ENCODE measurements at places on chromosomes 1 and 21.
A peak's percentile ranks its signal among the peaks of the same experiment; 100 is the strongest.

- DNase-seq: no peak
Measured at GRCh38 chr1:6143395-6143794, 36.7 kb downstream of the CHD5 start.

DNA sequence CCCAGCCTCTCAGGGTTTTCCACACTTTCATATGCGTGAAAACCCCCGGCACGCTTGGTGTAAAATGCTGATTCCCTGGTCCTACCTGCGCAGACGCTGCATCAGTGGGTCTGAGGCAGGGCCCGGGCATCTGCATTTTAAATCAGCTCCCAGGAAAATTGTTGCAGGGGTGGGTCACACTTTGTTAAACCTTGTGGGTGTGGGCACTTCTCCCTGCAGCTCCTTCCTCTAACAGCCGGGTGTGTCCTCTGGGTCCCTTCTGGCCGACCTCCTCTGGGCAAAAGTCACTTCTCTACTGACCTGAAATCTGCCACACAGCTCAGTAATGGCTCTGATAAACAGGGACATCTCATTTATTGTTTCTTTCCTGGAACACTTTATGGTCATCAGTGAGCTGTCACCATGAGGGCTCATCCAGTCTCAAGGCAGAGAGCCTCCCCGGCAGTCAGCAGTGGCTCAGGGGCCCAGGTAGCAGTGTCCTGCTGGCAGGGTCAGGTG is 52.8 kb upstream of the TMPRSS2 start:
- no peak for DNase-seq

DNA sequence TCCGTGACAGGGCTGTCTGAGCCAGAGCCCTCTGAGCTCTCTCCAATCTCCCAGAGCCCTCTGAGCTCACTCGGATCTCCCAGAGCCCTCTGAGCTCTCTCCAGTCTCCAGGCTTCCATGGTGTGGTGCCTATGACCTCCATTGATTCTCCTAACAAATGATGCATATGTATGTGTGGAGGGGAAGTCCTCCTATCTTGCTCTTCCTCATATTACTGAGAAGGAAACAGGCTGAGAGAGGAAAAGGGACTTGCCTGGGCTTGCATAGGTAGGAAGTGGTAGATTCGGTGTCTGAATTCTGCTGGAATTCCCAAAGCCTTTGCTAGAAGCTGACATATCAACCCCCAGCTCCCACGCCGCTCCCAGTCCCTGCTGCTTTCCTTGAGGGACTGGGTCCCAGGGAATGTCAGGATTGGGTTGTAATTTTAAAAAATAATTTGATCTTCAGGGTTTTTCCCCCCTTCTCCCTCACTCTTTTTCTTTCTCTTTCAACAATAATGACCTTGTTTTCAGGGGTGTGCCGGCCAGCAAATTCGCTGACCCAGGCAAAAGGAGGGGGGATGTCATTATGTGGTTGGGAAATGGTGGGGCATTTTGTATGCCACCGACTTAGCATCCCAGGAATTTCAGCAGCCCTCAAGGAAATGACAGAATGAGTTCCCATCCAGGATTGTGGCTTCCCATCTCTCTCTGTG is 42.3 kb upstream of the RUNX3 start:
- DNase-seq: no peak

DNA sequence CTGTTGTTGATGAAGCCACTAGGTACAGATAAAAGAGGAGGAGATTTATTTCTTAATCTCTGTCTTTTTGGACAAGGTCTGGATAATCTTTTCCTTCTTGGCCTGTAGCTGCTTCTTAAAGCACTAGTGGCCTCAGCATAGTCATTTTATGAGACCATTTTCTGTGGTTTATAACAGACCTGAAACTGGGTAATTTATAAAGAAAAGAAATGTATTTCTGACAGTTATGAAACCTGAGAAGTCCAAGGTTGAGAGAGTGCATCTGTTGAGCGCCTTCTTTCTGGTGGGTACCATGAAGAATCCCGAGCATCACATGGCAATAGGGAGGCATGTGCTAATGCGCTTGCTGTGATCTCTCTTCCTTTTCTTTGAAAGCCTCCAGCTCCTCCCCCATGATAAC is 36.7 kb upstream of the PDC start:
- DNase-seq: no peak

DNA sequence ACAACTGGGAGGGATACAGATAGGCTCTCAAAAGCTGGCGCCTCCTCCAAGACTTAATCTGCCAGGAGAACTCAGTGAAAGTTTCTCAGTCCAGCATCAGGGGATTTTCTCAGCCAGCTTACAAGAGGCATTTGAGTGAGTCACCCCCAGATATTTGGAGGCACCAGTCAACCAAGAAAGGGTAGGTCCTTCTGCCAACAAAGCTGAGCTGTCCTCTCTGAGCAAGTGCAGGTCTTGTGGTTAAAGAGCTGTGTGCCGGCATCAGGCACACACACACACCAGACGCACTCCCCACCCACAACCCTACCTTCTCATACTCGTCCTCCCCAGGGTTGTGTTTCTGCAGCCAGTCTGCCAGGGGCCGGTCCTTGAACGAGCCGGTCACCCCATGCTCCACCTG is 27.0 kb upstream of the PPP1R15B start:
- DNase-seq: peak; percentile 97

- no peak for DNase-seq
Measured at GRCh38 chr21:44283948-44284347, 1.7 kb upstream of the AIRE start.

- no peak for DNase-seq
Measured at GRCh38 chr1:235834620-235835019, 32.1 kb downstream of the LYST start.

DNA sequence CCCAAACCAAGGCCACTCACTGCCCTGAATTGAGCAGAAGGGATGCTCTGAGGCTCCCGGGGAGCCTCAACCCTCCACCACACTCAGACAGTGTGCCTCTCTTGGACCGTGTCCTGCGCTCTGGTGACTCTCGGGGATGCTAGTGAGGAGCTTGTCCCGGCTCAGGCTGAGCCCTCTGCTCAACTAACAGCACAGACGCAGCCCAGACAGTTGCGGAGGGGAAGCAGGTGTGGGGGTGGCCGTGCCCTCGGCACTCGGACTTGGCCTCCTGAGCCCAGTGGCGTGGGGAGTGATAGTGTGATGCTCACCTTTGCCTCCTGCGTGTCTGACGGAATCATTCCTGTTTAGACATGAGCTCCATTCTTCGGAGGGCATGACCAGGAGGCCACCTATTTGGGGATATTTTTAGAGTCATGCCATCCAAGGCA is 15.4 kb upstream of the SLC19A1 start:
- no peak for DNase-seq

- no peak for DNase-seq
Measured at GRCh38 chr1:76668046-76668445, 199.2 kb upstream of the ST6GALNAC5 start.

DNA sequence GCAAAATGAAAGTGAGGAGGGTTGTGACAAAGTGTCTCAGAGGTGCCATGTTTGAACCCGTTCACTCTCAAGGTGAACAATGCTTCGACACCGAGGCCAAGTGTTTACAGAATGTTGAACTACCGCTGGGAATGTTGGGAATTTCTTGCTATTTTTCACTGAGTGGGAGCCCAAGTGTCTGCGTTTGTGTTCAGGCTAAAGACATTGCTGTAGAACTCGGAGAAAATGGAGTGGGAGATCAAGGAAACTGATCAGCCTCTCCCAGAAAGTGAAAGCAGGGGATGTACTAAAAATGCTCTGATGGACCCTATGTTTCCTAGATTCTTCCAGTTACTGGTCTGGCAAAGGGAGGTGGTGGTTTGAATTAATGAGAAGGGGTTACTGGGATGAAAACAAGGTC is 207.5 kb downstream of the BACH1 start:
- no peak for DNase-seq

DNA sequence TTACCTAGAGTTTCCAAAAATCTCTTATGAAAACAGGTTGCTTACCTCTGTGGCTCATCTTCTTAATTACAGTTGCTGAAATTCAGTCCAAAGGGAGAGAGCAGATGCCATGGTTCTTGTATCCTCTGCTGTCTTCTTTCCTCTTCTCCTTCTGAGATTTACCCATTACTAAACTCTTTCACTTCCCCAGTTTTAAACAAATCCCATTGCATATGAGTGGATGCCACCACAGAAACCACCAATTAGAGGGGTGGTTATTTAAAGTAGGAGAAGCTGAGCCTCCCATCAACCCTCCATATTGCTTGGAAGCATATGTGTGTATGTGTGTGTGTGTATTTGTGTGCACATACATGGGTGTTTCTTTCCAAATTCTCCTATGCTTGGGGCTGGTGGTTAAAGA is 128.5 kb upstream of the KCNK1 start:
- DNase-seq: no peak

DNA sequence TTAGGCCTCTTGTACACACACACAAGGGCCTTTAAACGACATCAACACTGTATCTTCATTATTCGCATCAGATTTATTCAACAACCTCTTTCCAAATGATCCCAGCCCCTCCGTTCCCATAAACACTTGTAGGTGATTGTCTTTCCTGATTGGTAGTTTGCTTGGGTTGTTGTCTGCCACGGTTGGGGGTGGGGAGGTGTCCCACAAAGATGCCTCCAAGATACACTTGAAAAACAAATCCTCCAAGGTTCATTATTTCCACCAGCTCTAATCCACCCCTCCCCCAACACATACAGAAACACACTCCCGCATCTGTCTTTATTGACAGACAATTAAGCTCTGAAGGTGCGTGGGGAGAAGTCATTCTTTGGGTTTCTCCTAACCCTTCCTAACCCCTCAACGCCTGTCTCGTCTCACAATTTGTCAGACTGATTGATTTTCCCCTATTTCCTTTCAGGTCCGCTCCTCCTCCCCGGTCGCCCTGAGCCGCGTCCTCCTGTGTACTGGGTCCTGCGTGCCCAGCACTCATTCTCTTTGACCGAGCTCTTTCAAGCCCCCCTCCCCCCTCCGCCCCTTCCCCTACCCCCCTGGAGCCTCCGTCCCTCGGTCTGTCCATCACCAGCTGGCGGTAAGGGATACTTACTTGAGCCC is 1.4 kb downstream of the WDR26 start:
- no peak for DNase-seq

- DNase-seq: no peak
Measured at GRCh38 chr1:89311757-89312156, 39.1 kb upstream of the GBP5 start.

GRCh38 chr1:162169031-162169790 is 99.7 kb downstream of the NOS1AP start:
- DNase-seq: peak; percentile 56

DNA sequence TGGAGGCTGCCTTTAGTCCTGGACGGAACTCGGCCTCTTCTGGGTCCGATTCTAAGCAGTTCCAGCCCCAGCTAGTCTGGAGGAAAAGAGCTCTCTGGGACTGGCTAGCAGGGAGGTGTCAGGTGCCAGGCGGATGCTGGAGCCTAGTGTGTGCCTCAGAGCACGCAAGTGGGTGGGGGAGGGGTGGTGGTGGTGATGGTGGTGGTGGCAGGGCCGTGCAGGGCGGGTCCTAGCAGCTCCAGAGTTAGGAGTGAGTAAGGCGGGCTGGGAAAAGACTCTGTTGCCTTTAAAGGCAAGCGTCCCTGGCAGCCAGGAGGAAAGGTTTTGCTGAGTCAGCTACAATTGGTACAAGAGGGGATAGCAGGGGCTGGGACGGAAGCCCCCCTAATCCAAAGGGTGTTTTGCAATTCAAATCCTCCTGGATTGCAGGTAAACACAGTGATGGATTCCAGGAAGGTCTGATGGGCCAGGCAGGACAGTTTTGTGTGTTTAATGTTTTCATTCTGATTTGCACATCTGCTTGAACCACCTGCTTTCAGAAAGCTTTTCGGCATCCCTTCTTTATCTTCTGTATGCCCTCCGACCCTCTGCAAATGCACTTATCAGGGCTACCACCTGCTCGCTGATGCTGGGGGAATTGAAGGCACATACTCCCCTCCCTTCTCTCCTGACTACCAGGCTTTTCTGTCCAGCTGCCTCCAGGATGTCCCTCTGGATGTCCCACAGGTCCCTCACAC is 4.1 kb upstream of the SLC2A1 start:
- DNase-seq: no peak

GRCh38 chr1:244712669-244713068 is 59.7 kb downstream of the DESI2 start:
- no peak for DNase-seq

GRCh38 chr1:194118086-194118485 is 931.7 kb upstream of the B3GALT2 start:
- no peak for DNase-seq

GRCh38 chr1:63255153-63255552 is 67.2 kb upstream of the FOXD3 start:
- no peak for DNase-seq

- no peak for DNase-seq
Measured at GRCh38 chr1:172448995-172449584, 5.2 kb upstream of the PIGC start.

DNA sequence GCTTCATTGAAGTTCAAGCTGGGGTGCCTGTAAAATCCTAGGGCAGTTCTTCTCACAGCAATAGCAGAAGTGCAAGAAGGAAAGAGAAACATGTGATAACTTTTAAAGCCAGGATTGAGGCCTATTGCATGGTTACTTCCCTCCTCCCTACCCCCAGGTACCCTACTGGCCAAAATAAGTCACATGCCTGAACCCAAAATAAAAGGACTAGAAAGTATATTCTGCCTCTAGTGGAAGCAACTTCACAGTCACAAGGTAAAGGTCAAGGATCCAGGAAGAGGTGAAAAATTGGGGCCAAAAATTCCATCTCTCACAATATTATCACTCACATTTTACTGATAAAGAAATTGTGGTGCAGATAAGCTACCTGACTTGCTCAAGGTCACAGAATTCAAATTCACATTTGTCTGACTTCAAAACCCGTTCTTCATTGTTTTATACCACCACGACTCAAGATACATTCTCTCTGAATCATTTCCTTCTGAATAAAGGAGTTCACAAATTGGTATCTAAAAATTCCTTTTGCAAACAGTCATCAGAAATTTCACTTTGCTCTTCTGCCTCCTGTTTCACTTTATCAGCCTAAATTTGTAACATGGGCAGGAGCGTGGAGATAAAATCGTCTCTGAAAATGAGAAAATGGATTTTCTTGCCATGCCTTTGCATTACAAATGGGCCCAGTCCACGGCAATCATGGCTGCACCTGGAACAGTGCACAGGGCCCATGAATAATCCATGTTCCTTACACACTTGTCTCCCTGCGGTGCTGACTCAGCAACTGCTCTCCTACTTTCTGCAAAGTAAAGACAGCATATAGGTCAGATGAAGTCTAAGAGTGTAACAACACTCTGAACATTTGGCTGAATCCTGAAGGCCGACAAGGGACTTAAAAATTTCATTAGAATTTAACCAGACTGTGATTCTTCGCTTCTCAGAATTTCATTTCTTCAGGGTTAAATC is 485.3 kb upstream of the NFIA start:
- no peak for DNase-seq

DNA sequence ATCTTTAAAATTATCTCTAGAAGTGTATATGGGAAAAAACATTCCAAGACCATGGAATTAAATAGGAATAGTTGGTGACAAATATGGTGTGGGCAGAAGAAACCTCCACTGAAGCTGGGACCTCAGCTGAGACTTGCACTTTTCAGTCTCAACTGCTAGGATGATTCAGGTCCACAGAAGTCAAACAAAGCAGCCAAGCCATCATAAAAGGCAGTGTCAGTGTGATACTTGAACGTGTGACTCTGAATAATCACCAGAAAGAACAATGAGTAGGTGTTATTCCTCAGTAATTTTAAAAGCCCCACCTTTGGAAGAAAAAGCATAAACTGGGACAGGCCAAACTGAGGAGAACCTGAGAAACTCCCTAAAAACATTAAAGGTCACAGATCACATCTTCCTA is 90.7 kb downstream of the ZNF281 start:
- DNase-seq: no peak
